A673 (cell line): ENCODE measurements at places on chromosomes 4 and X.
A peak's percentile ranks its signal among the peaks of the same experiment; 100 is the strongest.

GRCh38 chr4:147853706-147854105 is 121.8 kb downstream of the ARHGAP10 start:
- no peak for DNase-seq

- DNase-seq: no peak
Observed at GRCh38 chr4:159010563-159011260, 92.2 kb upstream of the RAPGEF2 start.

GRCh38 chr4:103011378-103012025 is 8.0 kb downstream of the SLC9B1 start:
- no peak for DNase-seq

DNA sequence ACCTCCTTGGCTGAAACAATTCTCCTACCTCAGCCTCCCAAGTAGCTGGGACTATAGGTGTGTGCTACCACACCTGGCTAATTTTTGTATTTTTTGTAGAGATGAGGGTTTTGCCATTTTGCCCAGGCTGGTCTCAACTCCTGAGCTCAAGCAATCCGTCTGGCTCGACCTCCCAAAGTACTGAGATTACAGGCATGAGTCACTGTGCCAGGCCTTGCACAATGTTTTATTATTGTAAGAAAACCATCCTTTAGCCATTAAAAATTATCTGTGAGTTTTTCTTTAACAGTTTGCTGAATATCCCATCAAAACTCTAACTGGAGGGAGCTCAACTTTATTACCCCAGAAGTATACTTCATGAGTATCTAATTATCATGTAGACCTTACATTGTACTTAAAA is 900.3 kb downstream of the PCDH7 start:
- peak; percentile 34 for DNase-seq

- no peak for DNase-seq
Observed at GRCh38 chr4:123506011-123506695, 109.6 kb downstream of the SPRY1 start.
